C1 segment of cervical spinal cord (tissue), 14 donors: ENCODE measurements at places on chromosomes 16 and 17.

DNA sequence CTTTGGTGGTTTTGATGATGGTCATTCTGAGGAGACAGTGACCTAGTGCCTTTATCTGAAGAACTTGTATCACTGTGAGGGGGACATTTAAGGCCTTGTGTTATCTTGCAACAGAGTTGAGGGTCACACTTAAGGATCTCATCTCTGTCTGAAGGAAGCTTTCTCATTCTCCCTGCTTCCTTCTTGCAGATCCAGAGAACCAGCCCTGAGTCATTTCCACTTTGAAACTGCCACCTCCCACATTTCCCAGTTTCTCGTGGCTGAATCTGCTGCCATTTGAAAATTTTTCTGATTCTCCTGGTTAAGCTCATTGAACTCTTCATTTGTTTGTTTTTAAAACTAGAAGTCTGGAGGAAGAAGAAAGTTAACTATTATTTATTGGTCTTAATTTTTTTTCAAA is 190.2 kb upstream of the CDH11 start:
- no peak for DNase-seq

GRCh38 chr16:7962091-7962879 is 628.0 kb downstream of the TMEM114 start:
- no peak for DNase-seq

- no peak for DNase-seq
These were observed 16.2 kb upstream of the CD300A start for GRCh38 chr17:74450231-74450630.

- DNase-seq, result no peak
These were observed 49.1 kb downstream of the ARHGAP17 start for GRCh38 chr16:24966031-24966430.

GRCh38 chr16:72159386-72159785 is 12.6 kb downstream of the PMFBP1 start:
- DNase-seq, result no peak

- DNase-seq, result no peak
These were observed 3.8 kb upstream of the TMEM238L start for GRCh38 chr17:10807704-10808128.

GRCh38 chr16:17166095-17166494 is 304.7 kb downstream of the XYLT1 start:
- DNase-seq, result no peak

DNA sequence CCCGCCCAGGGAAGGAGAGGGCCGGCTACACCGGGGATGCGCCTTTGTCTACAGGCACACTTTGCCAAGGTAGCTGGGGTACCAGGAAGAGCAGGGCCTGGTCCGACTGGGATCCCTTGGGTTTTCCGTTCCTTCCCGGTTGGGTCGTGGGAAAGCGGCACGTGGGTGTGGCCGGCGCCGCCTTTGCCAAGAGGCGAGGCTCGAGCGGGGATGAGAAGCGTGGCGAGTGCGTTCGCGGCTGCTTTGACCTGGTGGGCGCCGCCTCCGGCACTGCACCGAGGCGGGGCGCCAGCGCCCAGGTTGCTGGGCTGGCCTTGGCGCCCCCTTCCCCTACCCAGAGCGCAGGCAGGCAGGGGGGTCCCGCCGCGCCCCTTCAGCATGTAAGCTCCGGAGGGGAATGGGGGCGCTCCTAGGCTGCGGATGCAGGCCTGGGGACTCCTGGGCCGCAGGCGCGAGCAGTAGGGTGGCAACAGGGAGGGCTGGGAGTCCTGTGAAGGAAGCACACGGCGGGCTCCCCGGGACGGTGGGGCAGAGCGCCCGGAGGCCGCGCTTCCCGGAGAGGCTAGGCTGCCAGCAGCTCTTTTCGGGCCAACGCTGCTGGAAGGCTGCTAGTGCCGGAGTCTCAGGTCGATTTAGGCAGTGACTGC is 2.0 kb downstream of the HAS3 start:
- no peak for DNase-seq

- DNase-seq, result no peak
These were observed 238.0 kb downstream of the HS3ST3A1 start for GRCh38 chr17:13363771-13364170.

GRCh38 chr16:62568926-62569325 is 532.7 kb upstream of the CDH8 start:
- DNase-seq, result no peak

DNA sequence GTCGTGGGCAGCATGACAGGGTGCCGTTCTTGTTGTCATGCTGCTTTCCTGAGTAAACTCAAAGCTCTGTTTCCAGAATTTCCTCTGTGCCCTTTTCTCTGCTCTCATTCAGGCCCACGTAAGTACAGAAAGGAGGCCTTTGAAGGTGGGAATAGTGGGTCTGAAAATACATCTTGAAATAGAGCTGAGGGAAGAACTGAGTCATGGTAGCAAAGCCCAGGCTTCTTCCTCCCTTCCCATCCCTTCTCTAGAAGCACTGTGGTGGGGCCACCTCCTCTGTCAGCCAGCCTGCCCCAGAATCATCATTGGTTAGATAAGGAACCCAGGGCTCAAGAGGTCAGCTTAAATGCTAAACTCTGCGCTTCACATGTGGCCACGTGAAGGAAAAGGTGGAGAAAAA is 9.4 kb downstream of the CTRL start:
- DNase-seq, result no peak

DNA sequence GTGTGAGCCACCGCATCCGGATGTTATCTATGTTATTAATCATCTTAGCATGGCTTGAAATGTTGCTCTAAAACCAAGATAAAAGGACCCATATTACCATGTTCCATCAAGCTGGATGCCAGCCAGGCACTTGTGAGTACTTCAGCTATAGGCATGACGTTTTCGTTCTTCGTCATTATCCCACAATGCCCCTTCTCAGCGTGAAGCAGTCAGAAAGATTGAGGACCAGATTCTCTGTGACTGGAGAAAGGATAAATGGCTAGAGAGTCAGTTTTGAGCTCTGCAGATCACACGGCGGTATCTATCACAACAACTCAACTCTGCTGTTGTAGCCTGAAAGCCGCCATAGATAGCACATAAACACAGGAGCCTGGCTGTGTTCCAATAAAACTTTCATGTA is 29.8 kb upstream of the LCMT1 start:
- DNase-seq, result no peak

GRCh38 chr16:89210904-89211515 is 6.5 kb upstream of the ZNF778 start:
- no peak for DNase-seq

DNA sequence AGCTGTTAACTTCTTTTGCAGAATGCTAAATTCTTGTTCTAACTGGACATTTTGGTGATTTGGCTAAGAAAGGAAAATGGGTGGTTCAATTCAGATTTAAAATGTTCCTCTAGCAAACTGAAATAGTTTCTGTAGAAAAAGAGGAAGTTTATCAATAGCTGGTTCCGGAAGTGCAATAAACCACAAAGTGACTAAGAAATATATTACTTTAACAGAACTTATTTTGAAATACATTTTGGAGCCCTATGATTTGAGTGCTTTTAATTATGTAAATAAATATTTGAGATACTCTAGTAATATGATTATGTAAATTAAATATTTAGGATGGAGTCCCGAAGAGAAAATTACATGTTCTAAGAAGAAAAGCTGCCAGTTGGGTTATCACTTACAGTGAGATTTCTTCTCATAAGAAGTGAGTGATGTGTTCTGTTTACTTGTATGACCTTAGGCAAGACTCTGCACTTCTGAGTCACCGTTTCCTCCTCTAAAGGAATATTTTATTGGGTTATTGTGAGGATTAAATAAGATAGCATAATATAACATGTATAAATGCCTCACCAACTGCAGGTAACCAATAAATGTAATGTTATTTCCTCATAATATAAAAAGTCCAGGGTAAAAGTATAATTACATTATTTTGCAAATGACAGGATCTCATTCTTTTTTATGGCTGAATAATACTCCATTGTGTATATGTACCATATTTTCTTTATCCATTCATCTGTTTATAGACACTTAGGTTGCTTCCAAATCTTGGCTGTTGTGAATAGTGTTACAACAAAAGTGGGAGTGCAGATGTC is at the start of gene EVI2B:
Gene EVI2B, minus strand, starts transcription at position 73 of the 800 bp plus-strand sequence. CDS start 8,445 bp downstream, outside the sequence.
- DNase-seq, result no peak

DNA sequence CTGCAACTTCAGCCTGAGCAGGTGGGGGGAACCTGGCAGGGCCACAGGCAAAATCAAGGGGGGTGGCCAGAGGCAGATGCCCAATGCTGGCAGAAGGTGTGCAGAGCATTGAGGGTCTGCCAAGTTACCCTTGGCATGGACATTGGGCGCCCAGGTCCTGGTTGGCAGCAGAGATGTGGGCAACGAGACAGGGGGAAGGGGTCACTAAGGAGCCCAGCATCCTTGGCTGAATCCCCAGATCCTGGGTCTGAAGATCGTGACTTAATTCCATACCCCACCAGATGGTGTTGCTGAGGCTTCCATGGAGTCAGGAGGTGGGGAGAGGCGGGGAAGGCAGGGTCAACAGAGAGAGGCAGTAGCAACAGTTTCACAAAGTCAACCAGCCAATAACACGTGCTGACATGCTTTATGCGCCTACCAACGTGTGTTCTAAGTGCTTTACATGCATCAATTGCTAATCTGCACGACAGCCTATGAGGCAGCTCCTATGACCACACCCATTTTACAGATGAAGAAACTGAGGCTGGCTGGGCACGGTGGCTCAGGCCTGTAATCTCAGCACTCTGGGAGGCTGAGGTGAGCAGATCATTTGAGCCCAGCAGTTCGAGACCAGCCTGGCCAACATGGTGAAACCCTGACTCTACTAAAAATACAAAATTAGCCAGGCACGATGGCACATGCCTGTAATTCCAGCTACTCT is 83.3 kb downstream of the GSG1L start:
- DNase-seq, result no peak

- DNase-seq, result no peak
These were observed 47.9 kb upstream of the ARHGAP17 start for GRCh38 chr16:25063102-25063501.

DNA sequence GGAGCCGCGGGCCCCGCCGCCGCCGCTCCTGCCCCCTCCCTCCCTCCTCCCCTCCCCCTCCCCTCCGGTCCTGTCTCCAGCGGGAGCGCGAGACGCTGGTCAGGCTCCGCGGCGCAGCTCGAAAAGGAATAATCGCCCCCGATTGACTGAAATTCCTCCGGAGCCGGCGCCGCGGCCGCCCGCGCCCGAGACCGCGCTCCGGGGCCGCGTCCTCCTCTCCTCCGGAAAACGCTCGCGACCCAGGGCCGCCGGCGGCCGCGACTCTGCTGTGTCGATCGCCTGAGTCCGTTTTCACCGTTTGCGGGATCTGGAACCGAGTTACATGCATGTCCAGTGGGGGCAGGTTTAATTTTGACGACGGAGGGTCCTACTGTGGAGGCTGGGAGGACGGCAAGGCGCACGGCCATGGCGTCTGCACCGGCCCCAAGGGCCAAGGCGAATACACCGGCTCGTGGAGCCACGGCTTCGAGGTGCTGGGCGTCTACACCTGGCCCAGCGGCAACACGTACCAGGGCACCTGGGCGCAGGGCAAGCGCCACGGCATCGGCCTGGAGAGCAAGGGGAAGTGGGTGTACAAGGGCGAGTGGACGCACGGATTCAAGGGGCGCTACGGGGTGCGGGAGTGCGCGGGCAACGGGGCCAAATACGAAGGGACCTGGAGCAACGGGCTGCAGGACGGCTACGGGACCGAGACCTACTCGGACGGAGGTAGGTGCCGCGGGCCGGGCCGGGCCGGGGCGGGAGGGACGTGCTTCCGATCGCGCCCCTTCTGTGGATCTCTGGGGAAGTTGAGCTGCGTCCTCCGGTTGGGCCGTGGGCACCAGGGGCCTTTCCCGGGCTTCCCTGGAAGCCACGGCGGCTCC is 744 bp downstream of the JPH3 start:
- no peak for DNase-seq

- DNase-seq, result no peak
These were observed 23.3 kb downstream of the PHF12 start for GRCh38 chr17:28928061-28928460.

DNA sequence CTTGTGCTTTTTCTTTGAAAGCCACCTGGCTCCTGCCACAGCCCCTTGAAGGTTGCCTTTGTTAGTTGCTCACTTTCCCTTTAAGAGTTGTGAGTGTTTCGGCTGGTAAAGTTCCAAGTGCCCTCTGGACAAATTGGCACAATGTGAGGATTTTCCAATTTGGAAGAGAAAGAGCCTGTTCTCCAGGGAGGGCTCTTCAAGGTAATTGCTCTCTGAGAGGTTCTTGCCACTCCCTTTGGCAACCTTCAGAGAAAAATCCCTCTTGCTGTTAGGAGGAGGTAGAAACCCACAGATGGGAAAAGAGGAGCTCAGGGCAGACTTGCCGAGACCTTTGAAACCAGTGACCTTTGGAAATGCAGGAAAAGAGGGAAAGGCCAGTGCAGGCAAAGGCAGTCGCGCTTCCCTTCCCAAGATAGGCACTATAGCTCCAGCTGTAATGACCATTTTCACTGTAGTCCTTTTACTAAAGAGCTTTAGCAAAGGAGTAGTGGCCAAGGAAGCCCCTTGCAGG is 49.0 kb upstream of the AKAP1 start:
- DNase-seq, result no peak

GRCh38 chr16:50096791-50097190 is 31.0 kb downstream of the HEATR3 start:
- no peak for DNase-seq

GRCh38 chr16:10151718-10152117 is 30.5 kb downstream of the GRIN2A start:
- no peak for DNase-seq

- DNase-seq, result no peak
These were observed 138.9 kb upstream of the CDH11 start for GRCh38 chr16:65260746-65261145.

DNA sequence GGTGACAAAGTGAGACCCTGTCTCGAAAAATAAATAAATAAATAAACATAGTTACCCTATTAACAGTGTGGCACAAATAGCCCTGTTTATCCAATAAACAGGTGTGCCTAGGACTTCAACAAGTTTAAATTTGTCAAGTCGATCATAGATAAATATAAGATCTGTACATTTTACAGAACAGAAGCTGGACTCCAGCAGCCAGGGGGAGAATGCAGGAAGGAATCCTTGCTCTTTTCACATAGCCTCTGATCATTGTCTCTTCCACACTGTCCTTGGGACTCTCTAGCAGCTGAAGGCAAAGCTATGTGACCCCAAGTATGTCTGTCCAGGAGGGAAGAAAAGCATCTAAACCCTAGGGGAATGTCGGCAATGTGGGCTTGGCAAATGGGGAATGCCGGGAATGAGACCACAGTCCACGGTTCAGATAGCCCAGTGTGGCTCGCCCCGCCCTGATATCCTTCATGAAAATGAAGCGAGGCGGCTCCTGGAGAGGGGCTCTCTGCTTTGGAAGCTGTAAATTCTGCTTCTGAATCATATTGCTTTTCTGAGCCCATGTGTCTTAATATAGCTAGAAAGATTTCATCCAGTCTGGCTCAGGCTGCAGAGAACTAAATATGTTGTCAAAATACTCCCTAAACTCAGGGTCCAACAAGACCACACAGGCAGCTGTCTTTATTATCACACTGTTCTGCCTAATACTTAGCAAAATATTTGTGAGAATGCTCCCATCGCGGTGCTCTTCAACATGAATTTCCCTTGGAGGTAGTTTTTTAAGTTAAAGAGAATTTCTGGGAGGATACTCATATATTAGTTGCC is 24.9 kb upstream of the GRB2 start:
- DNase-seq, result no peak

DNA sequence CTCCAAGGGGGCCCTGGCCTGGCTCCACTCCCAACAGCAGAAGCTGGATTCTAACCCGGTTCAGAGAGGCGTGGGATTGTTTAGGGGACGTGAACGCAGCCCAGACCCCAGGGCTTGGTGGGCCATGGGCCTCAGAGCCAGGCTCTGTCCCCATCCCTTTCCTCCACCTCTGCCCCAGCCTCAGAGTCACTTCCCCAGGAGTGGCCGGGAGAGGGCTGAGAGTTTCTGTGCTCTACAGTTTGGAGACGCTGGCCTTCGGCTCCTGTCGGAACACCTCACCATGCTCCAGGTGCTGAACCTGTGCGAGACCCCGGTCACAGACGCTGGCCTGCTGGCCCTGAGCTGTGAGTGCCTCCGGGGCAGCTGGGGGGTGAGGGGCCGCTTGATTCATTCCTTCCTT is 73.8 kb upstream of the PLCG2 start:
- no peak for DNase-seq
